Fibroblast of pulmonary artery (primary cell): ENCODE measurements at places on chromosomes 1 and 21.

- peak; percentile 18 for DNase-seq
Measured at GRCh38 chr1:206560007-206560716, 52.1 kb downstream of the EIF2D start.

- no peak for DNase-seq
Measured at GRCh38 chr1:116961606-116962005, 40.0 kb upstream of the CD101 start.

- no peak for DNase-seq
Measured at GRCh38 chr21:34557261-34557660, 45.3 kb upstream of the KCNE1 start.

GRCh38 chr21:35048183-35048601 lies 910 bp downstream of the RUNX1 start:
- DNase-seq = no peak
